Mammary microvascular endothelial cell (primary cell): ENCODE measurements at places on chromosomes 4 and X. TPM values are rescaled to one million over a fixed set of nuclear protein-coding genes. Genes with fewer than 3 reads are reported as not detected.

HHIP gene
- 52.4 and 79.0 TPM in 2 replicates for total RNA-seq

MAPK10 gene
- total RNA-seq = 0.07 TPM in 1 of 2 replicates, not detected in the other

FGD1 gene
- total RNA-seq = 5.6 and 6.0 TPM in 2 replicates

VSIG1 gene
- 3.9 and 4.7 TPM in 2 replicates for total RNA-seq

HS6ST2 gene
- 0.10 and 0.67 TPM in 2 replicates for total RNA-seq

SATL1 gene
- not detected in 2 replicates for total RNA-seq

AKAP14 gene
- not detected in 2 replicates for total RNA-seq

MFAP3L gene
- total RNA-seq = 0.34 and 1.9 TPM in 2 replicates

VCX2 gene
- not detected in 2 replicates for total RNA-seq

OTUD6A gene
- total RNA-seq = not detected in 2 replicates

MAGEA2B gene
- not detected in 2 replicates for total RNA-seq

RBMXL3 gene
- total RNA-seq = not detected in 2 replicates

SH3RF1 gene
- total RNA-seq = 11.9 and 13.3 TPM in 2 replicates
